Body of pancreas (tissue), 4 donors: ENCODE measurements at places on chromosomes 2 and 18.

DNA sequence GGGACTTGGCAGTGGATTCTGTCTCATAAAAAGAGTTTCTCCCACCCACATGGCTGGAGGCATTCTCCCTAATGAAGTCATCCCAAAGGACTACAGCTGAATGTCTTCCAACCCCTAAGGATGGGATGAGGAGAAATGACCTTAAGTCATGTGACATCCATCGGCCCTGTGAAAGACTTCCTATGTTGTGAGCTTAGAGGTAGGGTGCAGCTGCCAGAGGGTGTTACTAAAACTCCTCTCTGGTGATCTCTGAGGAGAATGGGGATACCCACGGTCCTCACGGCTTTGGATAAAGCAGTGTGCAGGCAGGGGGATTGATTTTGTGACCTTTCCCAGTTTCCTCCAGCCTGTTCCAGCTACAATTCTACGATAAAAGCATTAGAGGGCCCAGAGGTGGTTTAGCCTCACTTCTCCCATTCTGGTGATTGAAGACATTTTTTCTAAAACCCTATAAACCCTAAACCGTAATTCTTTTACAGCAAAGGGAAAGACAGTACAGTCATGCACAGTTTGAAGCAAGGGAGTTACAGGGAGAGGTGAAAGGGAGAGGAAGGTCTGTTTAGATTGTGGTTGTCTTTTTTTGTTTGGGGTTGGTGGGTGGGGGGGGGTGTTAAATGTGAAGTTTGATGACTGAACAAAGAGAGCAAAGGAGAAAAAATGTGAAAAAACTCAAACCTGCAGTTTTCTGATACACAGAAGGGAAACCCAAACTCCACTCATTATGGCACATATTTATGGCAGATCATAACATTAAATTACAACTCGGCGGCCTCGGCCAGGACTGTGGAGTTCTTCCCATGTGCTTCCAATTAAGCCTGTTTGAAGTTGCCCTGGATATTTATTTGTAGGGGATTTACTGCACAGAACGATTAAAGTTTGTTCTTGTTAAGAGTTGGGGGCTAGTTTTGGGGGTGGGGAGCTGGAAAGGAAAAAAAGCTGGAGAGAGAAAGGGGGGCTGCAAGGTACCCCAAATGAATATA is 26.6 kb upstream of the SLC14A2 start:
- no peak overlapping the region for H3K4me3 ChIP-seq
- H3K4me1 ChIP-seq = peaks cover 4% of the 10 kb centered on the region
- DNase-seq = no peak
- no peak overlapping the region for H3K27ac ChIP-seq

DNA sequence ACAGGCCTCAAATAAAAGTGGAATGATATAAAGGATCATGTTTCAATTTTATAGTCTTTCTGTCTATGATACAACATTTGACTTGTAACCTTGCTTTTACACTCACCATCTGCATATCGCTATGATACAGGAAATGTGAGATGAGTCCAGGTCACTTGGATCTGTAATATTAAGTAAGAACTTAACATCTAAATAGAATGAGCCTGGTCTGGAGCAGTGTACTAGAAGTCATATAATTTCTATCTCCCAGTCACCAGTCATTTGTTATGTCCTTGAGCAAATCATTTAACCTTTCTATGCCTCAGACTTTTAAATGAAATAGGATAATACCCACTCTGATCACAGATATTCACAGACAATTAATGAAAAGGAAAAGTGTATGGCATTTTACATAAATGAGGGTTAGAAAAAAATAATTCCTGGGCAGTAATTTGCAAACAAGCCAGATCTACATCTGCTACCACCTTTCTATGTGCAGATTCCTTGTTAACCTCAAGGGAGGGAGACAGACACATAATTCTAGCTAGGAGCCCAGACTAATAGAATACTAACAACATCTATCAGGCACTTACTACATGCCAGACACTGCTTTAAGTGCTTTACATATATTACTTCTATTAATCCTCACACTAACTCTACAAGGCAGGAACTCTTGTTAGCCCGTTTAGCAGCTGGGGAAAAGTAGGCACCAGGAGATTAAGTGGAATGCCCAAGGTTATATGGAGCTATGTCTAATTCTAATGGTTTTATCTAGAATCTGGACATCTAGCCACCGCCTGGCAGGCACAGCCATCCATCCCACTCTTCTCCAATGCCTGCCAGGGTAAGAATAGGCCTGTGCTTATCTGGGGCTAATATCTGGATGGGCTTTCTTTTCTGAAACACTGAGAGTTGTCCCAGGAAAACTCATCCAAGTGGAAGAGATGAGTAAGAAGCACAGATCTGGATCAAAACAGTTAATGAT is 313.6 kb upstream of the CDH20 start:
- H3K27ac ChIP-seq = no peak overlapping the region
- no peaks in the 10 kb centered on the region for H3K27me3 ChIP-seq
- no peak for DNase-seq
- no peak overlapping the region for H3K4me3 ChIP-seq
- no peaks in the 10 kb centered on the region for H3K4me1 ChIP-seq

GRCh38 chr18:79857082-79857671 is 59.4 kb downstream of the KCNG2 start:
- no peak overlapping the region for H3K4me3 ChIP-seq
- no peak overlapping the region for H3K27ac ChIP-seq
- DNase-seq = no peak
- no peaks in the 10 kb centered on the region for H3K36me3 ChIP-seq

- peaks cover 29% of the 10 kb centered on the region for H3K4me1 ChIP-seq
- DNase-seq = peak; percentile 77
- no peaks in the 10 kb centered on the region for H3K27me3 ChIP-seq
- no peaks in the 10 kb centered on the region for H3K36me3 ChIP-seq
Observed at GRCh38 chr2:131104487-131105155, 515 bp upstream of the PLEKHB2 start.

DNA sequence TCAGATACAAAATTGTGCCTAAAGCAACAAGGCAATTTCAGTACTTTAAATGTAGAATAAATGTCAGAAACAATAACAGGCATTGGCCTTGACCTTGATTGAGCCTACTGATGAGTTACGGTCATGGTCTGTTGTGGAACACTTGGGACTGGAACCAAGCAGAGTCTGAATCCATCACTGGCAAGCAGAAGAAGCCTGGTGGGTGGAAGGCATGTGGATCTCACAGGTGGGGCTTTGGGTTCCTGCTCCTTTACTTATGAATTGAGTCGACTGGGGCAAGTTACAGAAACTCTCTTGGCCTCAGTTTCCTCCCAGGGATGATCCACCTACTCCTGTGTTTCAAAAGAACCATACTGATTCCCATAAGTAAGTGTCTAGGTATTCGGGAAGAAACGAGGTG is 102.3 kb downstream of the KCNF1 start:
- peaks cover under 1% of the 10 kb centered on the region for H3K4me1 ChIP-seq
- H3K36me3 ChIP-seq = no peaks in the 10 kb centered on the region
- H3K4me3 ChIP-seq = no peak overlapping the region
- no peak overlapping the region for H3K27ac ChIP-seq
- H3K27me3 ChIP-seq = no peaks in the 10 kb centered on the region
- no peak for DNase-seq

DNA sequence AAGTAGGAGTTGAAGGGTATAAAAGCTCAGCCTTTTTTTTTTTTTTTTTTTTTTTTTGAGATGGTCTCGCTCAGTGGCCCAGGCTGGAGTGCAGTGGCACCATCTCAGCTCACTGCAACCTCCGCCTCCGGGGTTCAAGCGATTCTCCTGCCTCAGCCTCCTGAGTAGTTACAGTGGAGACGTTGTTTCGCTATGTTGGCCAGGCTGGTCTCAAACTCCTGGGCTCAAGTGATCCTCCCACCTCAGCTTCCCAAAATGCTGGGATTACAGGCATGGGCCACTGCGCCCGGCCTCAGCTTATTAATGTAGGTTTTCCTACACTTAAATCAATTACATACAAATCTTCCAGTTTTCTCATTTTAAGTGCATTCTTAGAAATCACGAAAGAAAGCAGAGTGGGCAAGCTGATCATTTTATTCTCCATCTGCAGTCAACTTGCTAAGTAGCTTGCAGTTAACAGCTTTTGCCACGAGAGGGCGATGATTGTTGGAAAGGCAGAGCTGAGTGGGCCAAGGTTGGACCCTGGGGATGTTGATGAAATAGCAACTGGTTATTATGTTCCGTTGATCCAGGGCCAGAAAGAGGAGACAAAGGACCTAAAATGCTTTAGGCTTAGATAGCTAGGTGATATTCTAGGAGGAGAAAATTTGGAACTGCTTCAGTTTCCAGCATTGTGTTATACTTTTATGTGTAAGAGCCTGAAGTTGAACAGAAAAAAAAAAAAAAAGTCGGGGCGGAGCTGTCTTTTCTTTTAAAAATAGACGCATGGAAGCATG is 234.4 kb upstream of the EPAS1 start:
- peak; percentile 76 for DNase-seq
- no peaks in the 10 kb centered on the region for H3K27me3 ChIP-seq

- DNase-seq = no peak
- H3K4me1 ChIP-seq = no peaks in the 10 kb centered on the region
- no peak overlapping the region for H3K4me3 ChIP-seq
Observed at GRCh38 chr18:72419914-72420313, 124.2 kb downstream of the CBLN2 start.

- peaks cover 4% of the 10 kb centered on the region for H3K4me1 ChIP-seq
- no peaks in the 10 kb centered on the region for H3K27me3 ChIP-seq
- no peak overlapping the region for H3K4me3 ChIP-seq
- no peak for DNase-seq
- H3K27ac ChIP-seq = no peak overlapping the region
- no peaks in the 10 kb centered on the region for H3K36me3 ChIP-seq
Observed at GRCh38 chr2:148046802-148047201, 25.9 kb downstream of the MBD5 start.

GRCh38 chr18:43961722-43962121 is 684.4 kb upstream of the SYT4 start:
- no peaks in the 10 kb centered on the region for H3K27me3 ChIP-seq
- H3K36me3 ChIP-seq = no peaks in the 10 kb centered on the region
- H3K27ac ChIP-seq = no peak overlapping the region
- H3K4me3 ChIP-seq = no peak overlapping the region

- no peak overlapping the region for H3K27ac ChIP-seq
- no peak overlapping the region for H3K4me3 ChIP-seq
- peaks cover 75% of the 10 kb centered on the region for H3K4me1 ChIP-seq
Observed at GRCh38 chr2:8496079-8496478, 185.8 kb upstream of the ID2 start.

DNA sequence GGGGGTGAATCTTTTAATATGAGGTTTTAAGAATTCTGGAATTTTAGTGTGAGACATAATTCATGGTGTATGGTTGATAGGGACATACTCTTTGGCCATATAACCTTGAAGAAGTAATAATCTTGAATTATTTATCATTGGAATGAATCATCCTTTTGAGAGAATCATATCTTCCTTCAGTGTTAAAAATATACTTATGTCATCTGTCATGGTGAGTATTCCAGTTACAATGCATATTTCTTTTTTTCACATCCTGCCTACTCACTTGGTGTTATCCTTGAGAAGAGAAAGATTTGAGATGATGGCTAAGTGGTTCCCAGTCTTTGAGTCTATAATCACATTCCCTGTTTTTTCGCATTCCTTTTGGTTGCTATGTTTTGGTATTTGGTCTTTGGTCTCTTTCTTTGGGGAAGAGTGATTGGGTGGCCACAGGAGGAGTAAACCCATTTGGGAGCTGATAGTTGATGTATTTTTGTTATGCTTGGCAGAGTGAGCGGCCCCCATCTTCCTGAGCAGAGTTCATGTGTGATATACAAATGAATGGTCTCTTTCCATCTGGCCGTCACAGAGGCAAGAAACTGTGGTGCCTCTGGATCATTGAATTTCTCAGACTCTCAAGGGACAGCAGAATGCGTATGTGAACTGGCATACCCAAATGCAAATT is 21.6 kb downstream of the ASAP2 start:
- DNase-seq = no peak
- H3K4me1 ChIP-seq = peaks cover 21% of the 10 kb centered on the region
- no peak overlapping the region for H3K4me3 ChIP-seq
- H3K36me3 ChIP-seq = no peaks in the 10 kb centered on the region
- H3K27me3 ChIP-seq = no peaks in the 10 kb centered on the region
- no peak overlapping the region for H3K27ac ChIP-seq

DNA sequence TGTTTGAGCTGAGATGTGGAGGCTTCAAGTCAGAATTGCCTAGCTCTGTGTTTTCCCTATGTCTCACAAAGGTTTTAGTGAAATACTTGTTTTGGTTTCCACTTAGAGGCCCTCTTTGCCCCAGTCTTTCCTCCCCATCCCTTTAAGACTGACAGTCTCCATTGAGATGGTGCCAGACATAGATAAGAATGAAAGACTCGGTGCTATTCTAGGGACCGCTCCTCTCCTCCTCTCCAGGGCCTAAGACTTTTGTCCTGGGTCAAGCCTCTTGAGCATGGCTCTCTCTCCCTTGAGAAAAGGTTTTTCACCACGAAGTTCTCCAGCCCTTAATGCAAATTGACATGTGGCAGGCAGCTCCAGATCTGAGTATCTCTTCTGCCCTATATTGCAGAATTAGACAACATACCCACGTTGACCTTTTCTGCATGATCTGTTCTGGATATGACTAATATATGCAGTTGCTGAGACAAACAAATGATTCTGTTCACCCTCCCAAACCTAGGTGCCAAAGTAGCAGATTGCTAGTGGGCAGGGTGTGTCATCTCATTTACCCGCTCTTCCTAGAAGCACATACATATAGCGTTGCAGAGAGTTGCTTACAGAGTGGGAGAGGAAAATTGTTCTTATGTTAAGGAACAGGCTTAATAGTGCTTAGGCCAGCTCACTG is 47.5 kb upstream of the ACSL3 start:
- no peak for DNase-seq
- no peak overlapping the region for H3K27ac ChIP-seq
- H3K36me3 ChIP-seq = no peaks in the 10 kb centered on the region

GRCh38 chr18:26869640-26870039 is 4.1 kb upstream of the AQP4 start:
- no peak for DNase-seq
- no peak overlapping the region for H3K4me3 ChIP-seq
- no peaks in the 10 kb centered on the region for H3K27me3 ChIP-seq
- no peaks in the 10 kb centered on the region for H3K4me1 ChIP-seq
- H3K36me3 ChIP-seq = no peaks in the 10 kb centered on the region

DNA sequence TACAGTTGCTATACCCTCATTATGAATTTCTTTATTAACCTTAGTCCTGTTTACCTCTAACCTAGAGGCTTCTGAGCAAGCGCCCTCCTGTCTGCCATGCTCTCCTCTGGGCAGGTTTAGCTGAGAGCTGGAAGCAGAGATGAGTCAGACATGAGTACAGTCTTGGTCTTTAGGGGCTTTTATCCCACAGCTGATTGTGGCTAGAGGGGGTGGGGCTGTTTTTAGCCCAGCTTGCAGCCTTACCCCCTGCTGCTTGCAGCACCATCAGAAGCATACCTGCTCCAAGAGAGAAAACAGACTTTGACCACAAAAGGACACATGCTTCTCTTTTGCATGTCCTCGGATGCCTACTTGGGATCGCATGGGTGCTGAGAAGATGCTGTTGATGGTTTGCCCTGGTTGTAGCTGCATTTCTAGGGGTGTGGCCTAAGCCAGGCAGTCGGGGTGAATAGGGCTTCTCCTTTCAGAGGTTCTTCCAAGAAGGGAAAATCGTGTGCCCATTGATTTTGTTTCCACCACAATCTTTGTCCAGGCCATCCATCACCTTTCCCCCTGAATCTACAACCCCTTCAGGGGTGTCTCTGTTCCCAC is 115.0 kb upstream of the LGALSL start:
- H3K27ac ChIP-seq = no peak overlapping the region
- H3K27me3 ChIP-seq = no peaks in the 10 kb centered on the region
- DNase-seq = no peak
- H3K4me3 ChIP-seq = no peak overlapping the region
- no peaks in the 10 kb centered on the region for H3K36me3 ChIP-seq

GRCh38 chr2:203637471-203638167 is 68.8 kb upstream of the CD28 start:
- DNase-seq = no peak
- H3K4me3 ChIP-seq = no peak overlapping the region
- H3K4me1 ChIP-seq = no peaks in the 10 kb centered on the region
- H3K27ac ChIP-seq = no peak overlapping the region
- H3K27me3 ChIP-seq = no peaks in the 10 kb centered on the region
